ENCODE measurements at places on chromosomes 1 and 21. TPM values are rescaled to one million over a fixed set of nuclear protein-coding genes. Genes with fewer than 3 reads are reported as not detected.

DNA sequence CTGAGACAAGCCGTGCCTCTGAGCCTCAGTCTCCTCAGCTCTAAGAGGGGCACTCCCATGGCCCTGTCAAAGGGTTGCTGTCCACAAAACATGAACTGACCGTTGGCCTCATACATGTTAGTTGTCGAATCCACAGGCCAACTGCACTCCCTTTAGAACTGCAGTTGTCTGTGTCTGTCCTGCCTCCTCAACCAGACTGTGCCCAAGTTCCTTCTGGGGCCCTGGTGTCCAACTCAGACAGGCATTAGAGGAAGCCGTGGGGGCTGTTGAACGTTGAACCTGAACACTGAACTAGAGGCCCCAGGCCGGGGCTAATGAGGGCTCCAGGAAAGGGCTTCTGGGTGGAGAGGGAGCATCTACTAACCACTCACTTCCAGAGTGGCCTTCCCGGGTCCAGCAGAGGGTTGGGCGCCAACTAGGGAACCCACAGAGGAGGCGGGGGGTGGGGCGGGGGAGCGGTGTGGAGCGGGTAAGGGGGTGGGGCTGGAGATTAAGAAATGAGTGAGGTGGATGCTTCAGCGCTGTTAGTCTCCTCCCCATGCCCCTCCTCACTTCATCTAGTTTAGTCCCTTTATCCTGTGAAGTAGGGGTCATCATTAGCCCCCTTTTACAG lies at the start of gene RAB42:
RAB42 (plus strand) TSS at position 558 of the 613 bp plus-strand sequence. CDS start 247 bp downstream, outside the sequence.
- DNase-seq: peak; percentile 46
- H3K27ac ChIP-seq: no peak within 1 kb of the TSS
- H3K27me3 ChIP-seq: no peaks in the 10 kb centered on the region
- H3K4me1 ChIP-seq: no peaks in the 10 kb centered on the region
- no peaks in the 10 kb centered on the region for H3K36me3 ChIP-seq
- H3K4me3 ChIP-seq: peak within 1 kb of the TSS; percentile 69

DNA sequence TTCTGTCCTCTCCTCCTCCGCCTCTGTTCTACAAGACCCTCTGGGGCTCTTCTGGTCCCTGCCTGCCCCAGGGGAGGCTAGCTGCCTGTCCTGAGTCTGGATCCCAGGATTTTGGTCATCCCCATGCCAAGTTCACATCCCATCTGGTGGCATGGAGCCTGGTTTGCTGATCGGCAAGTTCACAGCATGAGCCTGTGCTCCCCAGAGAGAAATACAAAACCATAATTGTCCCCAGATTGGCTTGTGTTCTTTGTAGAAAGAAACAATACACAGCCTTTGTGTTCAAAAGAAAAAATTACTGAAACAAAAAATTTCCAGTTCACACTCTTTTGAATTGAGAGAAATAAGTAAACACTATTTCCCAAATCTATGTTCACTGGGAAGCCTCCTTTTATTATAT lies 149.4 kb upstream of the ZC3H12A start:
- DNase-seq: no peak
- H3K36me3 ChIP-seq: no peaks in the 10 kb centered on the region
- H3K4me3 ChIP-seq: no peak overlapping the region
- H3K27me3 ChIP-seq: no peaks in the 10 kb centered on the region
- no peak overlapping the region for H3K27ac ChIP-seq
- no peaks in the 10 kb centered on the region for H3K4me1 ChIP-seq

- DNase-seq: peak; percentile 48
- H3K36me3 ChIP-seq: no peaks in the 10 kb centered on the region
- H3K27ac ChIP-seq: no peak overlapping the region
- H3K27me3 ChIP-seq: peaks cover 13% of the 10 kb centered on the region
- peaks cover 9% of the 10 kb centered on the region for H3K4me1 ChIP-seq
Observed at GRCh38 chr1:17259233-17259873, 10.5 kb downstream of the PADI3 start.

- no peak for DNase-seq
- no peak overlapping the region for H3K4me3 ChIP-seq
- no peaks in the 10 kb centered on the region for H3K36me3 ChIP-seq
- no peak overlapping the region for H3K27ac ChIP-seq
- H3K27me3 ChIP-seq: peaks cover 15% of the 10 kb centered on the region
Observed at GRCh38 chr1:208248307-208248801, 4.2 kb upstream of the PLXNA2 start.

DNA sequence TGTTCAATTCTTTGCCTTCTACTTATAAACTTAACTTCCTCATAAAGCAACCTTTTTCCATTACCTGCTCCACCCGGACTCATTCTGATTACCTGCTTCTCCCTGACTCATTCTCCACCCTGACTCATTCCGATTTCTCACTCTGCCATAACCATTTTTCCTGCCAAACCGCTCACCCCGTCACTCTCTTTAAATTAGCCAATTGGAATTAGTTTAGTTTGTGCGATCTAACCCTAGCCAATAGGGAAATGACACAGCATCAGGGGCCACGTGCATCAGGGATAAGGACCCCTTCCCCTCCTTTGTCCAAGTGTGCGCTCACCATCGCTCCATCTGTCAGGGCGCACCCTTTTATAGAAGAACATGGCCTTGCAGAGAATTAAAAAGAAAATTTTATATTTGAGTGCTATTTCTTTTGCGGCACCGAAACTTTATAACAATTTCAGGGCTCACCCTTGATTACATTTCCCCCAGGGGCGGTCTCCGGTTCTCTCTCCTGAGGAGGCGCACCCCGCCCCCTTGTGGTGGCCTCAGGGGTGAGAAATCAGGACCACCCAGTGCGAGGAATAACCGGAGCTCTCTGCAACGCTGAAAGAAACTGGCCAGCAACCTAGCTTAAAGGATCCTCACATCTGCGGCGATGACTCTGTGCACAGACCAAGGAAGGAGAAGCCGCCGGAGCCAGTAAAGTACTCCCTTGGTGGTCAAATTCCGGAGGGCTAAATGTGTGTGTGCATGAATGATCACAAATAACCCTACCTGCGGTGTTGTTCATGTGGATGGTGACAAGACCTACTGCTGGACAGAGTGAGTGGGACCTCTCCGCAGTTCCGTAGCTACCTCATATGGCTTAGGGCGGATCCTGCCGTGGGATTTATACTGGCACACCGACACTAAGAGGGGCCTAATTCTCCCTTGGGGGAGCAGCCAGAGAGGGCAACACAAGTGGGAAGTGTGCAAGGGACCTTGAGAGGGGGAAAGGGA lies 30.3 kb upstream of the CBR3 start:
- DNase-seq: peak; percentile 21
- no peaks in the 10 kb centered on the region for H3K4me1 ChIP-seq
- H3K27me3 ChIP-seq: 0 out of 2 replicates have a peak, but pooled peaks cover 3% of the 10 kb centered on the region
- no peak overlapping the region for H3K4me3 ChIP-seq
- no peaks in the 10 kb centered on the region for H3K36me3 ChIP-seq
- H3K27ac ChIP-seq: no peak overlapping the region

DNA sequence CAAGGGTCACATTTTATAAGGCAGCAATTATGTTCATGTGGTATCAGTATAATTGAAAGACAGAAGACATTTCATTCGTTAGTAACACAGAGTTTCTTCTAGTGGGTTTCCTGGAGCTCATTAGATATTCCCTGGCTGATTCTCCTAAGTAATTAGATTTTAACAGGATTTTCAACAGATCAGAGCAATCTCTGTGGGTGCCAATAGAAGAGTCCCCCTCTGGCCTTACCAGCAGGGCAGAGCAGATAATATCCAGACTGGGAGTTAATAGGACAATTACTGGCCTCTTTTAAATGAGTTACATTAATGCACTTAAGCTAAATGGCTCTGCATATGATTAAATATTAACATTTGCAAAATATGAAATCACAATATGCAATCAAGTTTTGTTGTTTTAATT lies 74.2 kb upstream of the FOXD3 start:
- no peaks in the 10 kb centered on the region for H3K27me3 ChIP-seq
- DNase-seq: no peak
- no peaks in the 10 kb centered on the region for H3K36me3 ChIP-seq

DNA sequence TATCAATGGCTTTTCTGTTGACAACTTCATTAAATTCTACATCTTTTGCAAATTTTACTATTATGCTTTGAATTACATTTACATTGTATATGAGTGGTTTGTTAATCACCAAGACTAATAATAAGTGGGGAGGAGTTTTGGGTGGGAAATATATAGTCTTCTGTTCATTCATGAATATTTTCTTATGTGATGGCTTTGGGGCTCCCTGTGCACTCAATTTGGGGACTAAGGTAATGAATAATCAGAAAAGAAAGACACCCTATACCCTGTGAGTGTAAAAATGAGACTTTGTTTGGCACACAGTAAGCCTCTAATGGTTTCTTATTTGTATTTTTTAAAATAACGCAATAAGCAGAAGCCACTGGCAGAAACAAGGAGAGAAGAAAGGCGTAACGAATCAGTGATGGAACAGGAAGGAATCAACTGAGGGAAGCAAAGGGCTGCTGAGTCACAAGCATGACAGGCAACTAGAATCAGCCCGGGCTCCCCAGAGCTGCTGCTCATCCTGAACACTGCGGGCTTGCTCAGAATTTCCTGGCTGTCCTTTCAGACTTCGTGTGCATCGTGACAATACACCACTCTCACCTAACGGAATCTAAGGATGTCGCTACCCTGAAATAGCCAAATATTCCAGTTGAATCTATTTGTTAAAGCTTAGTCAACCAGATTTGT lies 20.8 kb upstream of the RGS2 start:
- DNase-seq: peak; percentile 97

- DNase-seq: peak; percentile 77
- no peaks in the 10 kb centered on the region for H3K27me3 ChIP-seq
- H3K4me1 ChIP-seq: peaks cover 23% of the 10 kb centered on the region
- H3K27ac ChIP-seq: peak overlapping the region; percentile 43
- H3K36me3 ChIP-seq: no peaks in the 10 kb centered on the region
Observed at GRCh38 chr1:78491451-78492071, 787 bp downstream of the PTGFR start.

GRCh38 chr1:243470502-243470901 lies 214.7 kb downstream of the SDCCAG8 start:
- H3K36me3 ChIP-seq: no peaks in the 10 kb centered on the region
- H3K27ac ChIP-seq: no peak overlapping the region
- peaks cover 17% of the 10 kb centered on the region for H3K4me1 ChIP-seq
- DNase-seq: peak; percentile 16

DNA sequence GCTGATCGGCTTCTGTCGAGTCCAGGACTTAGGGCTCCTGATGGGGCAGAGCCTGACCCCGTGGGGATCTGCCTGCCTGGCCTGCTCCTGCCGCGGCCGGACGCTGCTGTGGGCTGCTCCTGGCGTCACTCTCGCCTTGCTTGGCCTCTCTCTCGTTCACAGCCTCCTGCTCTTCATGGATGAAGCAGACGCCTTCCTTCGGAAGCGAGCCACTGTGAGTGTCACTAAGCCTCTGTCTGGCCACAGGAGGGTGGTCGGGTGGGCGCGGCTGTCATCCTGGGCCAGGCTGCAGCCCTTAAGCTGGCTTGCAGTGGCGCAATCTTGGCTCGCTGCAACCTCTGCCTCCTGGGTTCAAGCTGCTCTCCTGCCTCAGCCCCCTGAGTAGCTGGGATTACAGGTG lies 16.1 kb downstream of the ATAD3B start:
- H3K4me3 ChIP-seq: no peak overlapping the region
- peaks cover 30% of the 10 kb centered on the region for H3K36me3 ChIP-seq
- no peaks in the 10 kb centered on the region for H3K4me1 ChIP-seq

DNA sequence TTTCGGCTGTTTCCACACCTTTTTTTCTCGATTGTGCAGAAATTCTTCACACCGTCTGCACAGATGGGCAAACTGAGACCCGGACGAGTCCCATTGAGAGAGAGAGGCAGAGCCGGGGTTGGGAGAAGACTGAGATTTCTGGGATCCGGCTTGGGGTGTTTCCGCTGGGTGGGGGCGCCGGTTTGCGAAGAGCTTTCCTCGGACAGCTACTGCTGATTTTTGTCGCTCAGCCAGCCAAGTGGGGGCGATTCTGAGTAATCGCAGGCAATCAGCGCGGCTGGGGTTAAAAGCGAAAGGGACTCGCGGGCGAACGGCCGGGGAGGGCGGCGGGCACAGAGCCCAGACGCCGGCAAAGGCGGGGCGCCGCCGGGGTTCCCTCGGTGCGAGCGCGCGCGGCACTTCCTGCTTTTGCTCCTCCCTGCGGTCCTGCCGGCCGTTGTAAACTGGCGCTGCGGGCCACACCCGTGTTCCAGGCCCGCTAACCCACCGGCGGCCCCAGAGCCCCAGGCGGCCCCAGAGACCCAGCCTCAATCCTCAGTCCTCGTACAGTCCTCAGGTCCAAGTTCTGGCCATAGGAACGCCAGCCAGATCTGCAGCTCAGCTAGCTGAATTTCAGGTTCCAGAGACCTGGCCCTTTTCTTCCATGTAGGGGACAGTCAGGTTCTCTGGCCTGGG lies 32.4 kb upstream of the JUN start:
- H3K27me3 ChIP-seq: no peaks in the 10 kb centered on the region
- peaks cover 32% of the 10 kb centered on the region for H3K4me1 ChIP-seq
- H3K27ac ChIP-seq: peak overlapping the region; percentile 85

DNA sequence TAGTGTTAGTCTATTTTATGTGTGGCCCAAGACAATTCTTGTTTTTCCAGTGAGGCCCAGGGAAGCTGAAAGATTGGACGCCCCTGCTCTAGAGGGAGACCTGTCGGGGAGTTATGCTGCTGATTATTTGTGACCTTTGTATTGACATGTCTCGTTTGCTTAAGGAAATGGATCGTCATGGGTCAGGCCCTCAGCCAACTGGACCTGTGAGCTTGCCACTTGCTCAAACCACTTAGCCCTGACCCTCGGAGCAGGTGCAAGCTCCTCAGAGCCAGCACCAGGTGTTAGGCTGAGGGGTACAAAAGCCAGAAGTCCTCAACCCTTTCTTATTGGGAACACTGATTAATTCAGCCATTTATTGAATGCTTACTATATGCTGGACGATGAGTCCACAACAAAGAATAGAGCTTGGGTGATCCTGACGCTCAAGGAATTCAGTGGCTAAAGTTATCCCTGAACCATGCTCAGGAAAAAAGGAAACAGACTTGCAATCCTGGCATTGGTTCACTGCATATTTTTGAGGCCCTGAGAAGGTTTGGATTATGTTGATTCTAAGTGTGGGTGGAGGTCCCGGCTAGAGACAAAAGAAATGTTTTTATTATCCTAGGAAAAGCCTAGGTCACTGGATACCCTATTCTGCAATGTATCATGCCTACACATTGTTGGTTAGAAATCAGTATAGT lies 19.0 kb downstream of the TGFB2 start:
- no peak overlapping the region for H3K27ac ChIP-seq
- H3K27me3 ChIP-seq: no peaks in the 10 kb centered on the region
- H3K36me3 ChIP-seq: no peaks in the 10 kb centered on the region
- H3K4me3 ChIP-seq: no peak overlapping the region
- H3K4me1 ChIP-seq: peaks cover 12% of the 10 kb centered on the region

- H3K36me3 ChIP-seq: no peaks in the 10 kb centered on the region
- H3K4me1 ChIP-seq: no peaks in the 10 kb centered on the region
- no peaks in the 10 kb centered on the region for H3K27me3 ChIP-seq
- H3K27ac ChIP-seq: no peak overlapping the region
- H3K4me3 ChIP-seq: no peak overlapping the region
- DNase-seq: no peak
Observed at GRCh38 chr1:185110145-185110544, 46.6 kb downstream of the TRMT1L start.

SRP9 gene
- 446 TPM for total RNA-seq

TMEM200B gene
- total RNA-seq: 20.4 TPM

LMX1A gene
- total RNA-seq: not detected

NDUFV3 gene
- total RNA-seq: 56.8 TPM

RAB42 gene
- total RNA-seq: 6.1 TPM

C2CD4D gene
- 0.13 TPM for total RNA-seq

GPR37L1 gene
- not detected for total RNA-seq

TSSK3 gene
- total RNA-seq: not detected

KIRREL1 gene
- total RNA-seq: 108 TPM

Measured in GM23248 (cell line).